ENCODE measurements at places on chromosomes 3 and 15. TPM values are rescaled to one million over a fixed set of nuclear protein-coding genes. Genes with fewer than 3 reads are reported as not detected.

- no peak for DNase-seq
- H3K27ac ChIP-seq = no peak overlapping the region
- no peak overlapping the region for H3K4me3 ChIP-seq
- no peaks in the 10 kb centered on the region for H3K27me3 ChIP-seq
Observed at GRCh38 chr3:77079988-77080610, 40.2 kb downstream of the ROBO2 start.

DNA sequence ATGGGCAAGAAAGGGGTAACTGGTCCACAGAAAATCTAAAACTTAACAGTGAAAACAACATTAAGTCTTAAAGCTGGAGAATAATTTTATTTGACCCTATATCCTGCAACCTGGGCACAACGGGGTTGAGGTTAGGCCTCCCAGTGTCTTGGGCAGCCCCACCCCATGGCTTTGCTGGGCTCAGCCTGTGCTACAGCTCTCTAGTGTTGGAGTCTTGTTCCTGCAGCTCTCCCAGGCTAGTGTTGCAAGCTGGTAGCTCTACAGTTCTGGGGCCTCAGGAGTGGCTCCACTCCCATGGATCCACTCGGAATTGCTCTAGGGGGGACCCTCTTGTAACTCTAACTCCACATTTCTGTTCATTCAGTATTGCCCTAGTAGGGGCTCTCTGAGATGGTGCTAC, 24.9 kb upstream of the GNB4 start:
- no peaks in the 10 kb centered on the region for H3K36me3 ChIP-seq
- H3K4me3 ChIP-seq = no peak overlapping the region
- no peaks in the 10 kb centered on the region for H3K27me3 ChIP-seq
- no peak for DNase-seq

GRCh38 chr3:102301155-102301880, 133.5 kb upstream of the ZPLD1 start:
- H3K27ac ChIP-seq = no peak overlapping the region
- H3K27me3 ChIP-seq = no peaks in the 10 kb centered on the region
- DNase-seq = no peak
- peaks cover 22% of the 10 kb centered on the region for H3K4me1 ChIP-seq

DNA sequence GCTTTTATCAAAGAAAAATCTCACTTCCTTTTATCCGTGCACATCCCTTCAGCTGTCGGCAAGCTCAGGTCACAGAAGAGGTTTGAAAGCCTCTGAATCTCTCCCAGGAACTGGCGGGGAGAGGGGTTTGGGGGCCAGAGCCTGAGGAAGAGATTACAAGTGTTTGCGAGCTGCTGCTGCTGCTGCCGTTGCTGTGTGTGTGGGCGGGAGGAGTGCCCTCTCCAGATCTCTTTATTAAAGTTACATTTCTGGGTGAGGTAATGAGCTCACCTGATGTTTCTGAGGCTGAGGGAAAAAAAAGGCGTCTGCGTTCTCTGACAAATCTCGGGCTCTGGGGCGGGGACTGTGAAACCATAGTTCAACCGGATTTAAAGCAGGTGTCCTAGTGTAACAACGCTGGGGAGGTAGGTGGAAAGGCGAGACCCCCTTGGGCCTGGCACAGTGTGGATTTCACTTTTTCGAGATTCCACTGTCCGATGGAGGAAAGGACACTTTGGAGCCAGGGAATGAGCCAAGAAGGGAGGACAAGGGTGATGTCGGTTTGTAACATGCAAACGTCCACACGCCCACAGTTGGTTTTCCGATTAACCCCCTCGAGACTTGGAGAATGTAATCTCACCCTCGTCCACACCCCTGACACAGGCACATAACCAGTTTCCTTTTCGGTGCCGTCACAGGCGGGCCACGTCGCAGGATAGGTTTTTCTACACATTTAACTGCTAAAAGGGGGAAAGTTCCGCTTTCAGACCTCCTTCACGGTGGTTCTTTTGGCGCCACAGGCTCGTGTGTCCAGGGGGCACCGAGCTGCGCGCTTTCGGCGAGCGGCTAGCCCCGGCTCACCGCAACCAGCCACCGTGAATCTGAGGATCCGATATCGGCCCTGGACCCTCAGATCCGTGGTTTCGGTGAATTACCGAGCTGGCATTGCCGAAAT, 2.1 kb downstream of the ALCAM start:
- H3K27me3 ChIP-seq = peaks cover 19% of the 10 kb centered on the region
- peak overlapping the region; percentile 86 for H3K4me3 ChIP-seq
- DNase-seq = peak; percentile 13
- H3K4me1 ChIP-seq = peaks cover 34% of the 10 kb centered on the region

GRCh38 chr3:7282988-7283387, 422.1 kb downstream of the GRM7 start:
- H3K27me3 ChIP-seq = no peaks in the 10 kb centered on the region
- no peak overlapping the region for H3K27ac ChIP-seq
- no peak overlapping the region for H3K4me3 ChIP-seq

DNA sequence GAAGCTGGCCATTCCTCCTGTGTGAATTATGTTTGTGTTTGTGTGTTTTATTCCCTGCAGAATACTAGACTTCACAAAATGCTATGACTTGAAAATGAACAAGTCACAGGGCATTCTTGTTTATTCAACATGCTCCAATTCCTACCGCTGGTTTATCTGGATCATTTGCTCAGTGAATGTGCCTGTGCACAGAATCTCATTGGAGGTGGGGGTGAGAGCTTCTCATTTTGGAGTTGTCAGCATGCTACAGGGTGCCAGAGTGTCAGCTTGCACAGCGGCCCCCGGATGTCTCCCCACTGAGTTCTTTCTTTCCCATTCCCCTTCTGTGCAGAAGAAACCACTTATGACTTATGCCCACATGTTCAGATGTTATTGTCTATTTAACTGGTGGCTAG, 428.7 kb downstream of the ROBO2 start:
- peaks cover 13% of the 10 kb centered on the region for H3K4me1 ChIP-seq
- H3K36me3 ChIP-seq = peaks cover 7% of the 10 kb centered on the region
- DNase-seq = no peak
- no peak overlapping the region for H3K27ac ChIP-seq
- H3K27me3 ChIP-seq = no peaks in the 10 kb centered on the region

GRCh38 chr15:101506491-101506890, 17.0 kb upstream of the PCSK6 start:
- peaks cover 4% of the 10 kb centered on the region for H3K4me1 ChIP-seq
- H3K27me3 ChIP-seq = peaks cover 13% of the 10 kb centered on the region
- H3K27ac ChIP-seq = no peak overlapping the region
- DNase-seq = no peak
- H3K4me3 ChIP-seq = no peak overlapping the region

DNA sequence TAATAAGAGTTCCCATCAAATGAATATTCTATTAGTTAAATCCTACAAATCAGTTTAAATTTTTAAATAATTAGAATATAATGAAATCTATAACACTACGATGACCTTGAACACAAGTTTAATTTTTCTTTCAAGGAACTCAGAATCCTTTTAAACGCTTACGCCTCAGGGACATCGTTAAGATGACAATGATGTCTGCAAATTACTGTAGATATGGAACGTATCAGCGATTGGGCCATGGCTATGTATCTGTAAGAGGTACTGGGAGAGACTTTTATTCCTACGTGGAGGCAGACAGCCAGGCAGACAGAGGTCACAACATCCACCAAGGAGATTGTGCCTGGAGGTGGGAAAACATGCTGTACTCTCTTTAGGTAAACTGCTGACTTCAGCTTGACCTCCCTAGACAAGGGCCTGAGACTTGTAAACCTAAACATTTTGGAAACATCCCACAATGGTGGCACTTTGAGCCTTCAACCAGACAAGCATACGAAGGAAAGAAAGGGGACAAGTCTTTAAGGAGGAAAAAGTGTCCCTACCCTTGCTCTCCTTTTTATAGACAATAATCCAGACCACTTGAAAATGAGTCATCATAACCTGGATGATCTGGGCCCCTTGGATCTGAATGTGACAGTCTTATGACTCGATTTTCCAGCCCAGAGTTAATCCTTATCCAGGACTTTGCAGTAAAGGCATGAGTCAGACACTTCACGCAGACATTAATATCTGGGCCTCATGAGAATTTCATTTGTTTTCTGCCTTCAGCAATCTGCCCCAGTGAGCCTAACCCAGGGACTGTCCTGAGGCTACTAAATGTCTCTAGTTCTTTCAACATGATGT, 6.8 kb upstream of the LDHAL6B start:
- H3K4me3 ChIP-seq = no peak overlapping the region
- no peaks in the 10 kb centered on the region for H3K4me1 ChIP-seq
- DNase-seq = no peak
- H3K27ac ChIP-seq = no peak overlapping the region
- H3K36me3 ChIP-seq = peaks cover 3% of the 10 kb centered on the region

GRCh38 chr3:139128803-139129202, 84.1 kb upstream of the PRR23C start:
- DNase-seq = no peak
- no peaks in the 10 kb centered on the region for H3K36me3 ChIP-seq
- peaks cover 19% of the 10 kb centered on the region for H3K27me3 ChIP-seq
- no peaks in the 10 kb centered on the region for H3K4me1 ChIP-seq
- H3K4me3 ChIP-seq = no peak overlapping the region

DNA sequence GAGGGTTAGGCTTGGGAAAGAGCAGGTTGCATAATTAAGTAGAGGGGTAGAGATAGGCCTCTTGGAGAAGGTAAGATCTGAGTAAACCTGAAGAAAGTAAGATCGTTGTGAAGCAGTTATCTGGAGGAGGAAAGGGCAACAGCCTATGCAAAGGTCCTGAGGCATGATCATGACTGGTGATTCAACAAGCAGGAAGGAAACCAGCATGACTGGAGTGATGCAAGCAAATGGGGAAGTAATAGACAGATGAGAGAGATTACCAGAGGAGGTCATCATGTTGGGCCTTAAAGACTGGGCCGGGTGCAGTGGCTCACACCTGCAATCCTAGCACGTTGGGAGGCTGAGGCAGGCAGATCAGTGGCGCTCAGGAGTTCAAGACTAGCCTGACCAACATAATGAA, 360.2 kb downstream of the EPHB1 start:
- H3K27ac ChIP-seq = no peak overlapping the region
- H3K27me3 ChIP-seq = peaks cover 12% of the 10 kb centered on the region

- H3K27me3 ChIP-seq = no peaks in the 10 kb centered on the region
- peak overlapping the region; percentile 67 for H3K4me3 ChIP-seq
- peaks cover 12% of the 10 kb centered on the region for H3K4me1 ChIP-seq
- peak overlapping the region; percentile 75 for H3K27ac ChIP-seq
- peak; percentile 89 for DNase-seq
Observed at GRCh38 chr3:51669241-51670052, 1.6 kb upstream of the TEX264 start.

GRCh38 chr3:17050071-17050470, 165.3 kb downstream of the PLCL2 start:
- no peaks in the 10 kb centered on the region for H3K4me1 ChIP-seq
- H3K36me3 ChIP-seq = peaks cover 4% of the 10 kb centered on the region
- H3K27me3 ChIP-seq = no peaks in the 10 kb centered on the region
- no peak for DNase-seq
- no peak overlapping the region for H3K4me3 ChIP-seq
- no peak overlapping the region for H3K27ac ChIP-seq

GRCh38 chr15:38551720-38552648, 12.6 kb downstream of the RASGRP1 start:
- peaks cover 29% of the 10 kb centered on the region for H3K4me1 ChIP-seq
- no peaks in the 10 kb centered on the region for H3K36me3 ChIP-seq
- H3K4me3 ChIP-seq = no peak overlapping the region

GRCh38 chr15:57875347-57875746, 168.8 kb downstream of the POLR2M start:
- H3K4me1 ChIP-seq = peaks cover 3% of the 10 kb centered on the region
- H3K27me3 ChIP-seq = peaks cover 8% of the 10 kb centered on the region
- H3K4me3 ChIP-seq = no peak overlapping the region
- H3K27ac ChIP-seq = no peak overlapping the region

DNA sequence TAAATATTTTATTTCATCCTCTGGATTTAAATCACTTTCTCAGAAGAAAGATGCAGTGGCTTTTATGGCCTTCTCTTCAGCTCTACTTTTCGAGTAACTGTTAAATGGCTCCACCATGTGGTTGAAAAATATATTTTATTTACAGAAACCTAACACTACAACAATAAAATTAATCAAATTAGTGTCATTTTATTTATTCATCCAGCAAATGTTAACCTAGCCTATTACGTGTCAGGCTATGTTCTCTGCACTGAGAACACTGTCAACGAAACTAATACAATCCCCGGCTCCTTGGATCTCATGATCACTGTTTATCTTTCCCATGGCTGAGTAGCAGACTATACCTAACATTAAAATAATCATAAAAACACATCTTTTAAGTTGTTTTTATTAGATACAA, 148.0 kb upstream of the OSTN start:
- peaks cover 1% of the 10 kb centered on the region for H3K4me1 ChIP-seq
- no peaks in the 10 kb centered on the region for H3K27me3 ChIP-seq
- no peak for DNase-seq
- no peak overlapping the region for H3K4me3 ChIP-seq
- no peaks in the 10 kb centered on the region for H3K36me3 ChIP-seq
- no peak overlapping the region for H3K27ac ChIP-seq

DNA sequence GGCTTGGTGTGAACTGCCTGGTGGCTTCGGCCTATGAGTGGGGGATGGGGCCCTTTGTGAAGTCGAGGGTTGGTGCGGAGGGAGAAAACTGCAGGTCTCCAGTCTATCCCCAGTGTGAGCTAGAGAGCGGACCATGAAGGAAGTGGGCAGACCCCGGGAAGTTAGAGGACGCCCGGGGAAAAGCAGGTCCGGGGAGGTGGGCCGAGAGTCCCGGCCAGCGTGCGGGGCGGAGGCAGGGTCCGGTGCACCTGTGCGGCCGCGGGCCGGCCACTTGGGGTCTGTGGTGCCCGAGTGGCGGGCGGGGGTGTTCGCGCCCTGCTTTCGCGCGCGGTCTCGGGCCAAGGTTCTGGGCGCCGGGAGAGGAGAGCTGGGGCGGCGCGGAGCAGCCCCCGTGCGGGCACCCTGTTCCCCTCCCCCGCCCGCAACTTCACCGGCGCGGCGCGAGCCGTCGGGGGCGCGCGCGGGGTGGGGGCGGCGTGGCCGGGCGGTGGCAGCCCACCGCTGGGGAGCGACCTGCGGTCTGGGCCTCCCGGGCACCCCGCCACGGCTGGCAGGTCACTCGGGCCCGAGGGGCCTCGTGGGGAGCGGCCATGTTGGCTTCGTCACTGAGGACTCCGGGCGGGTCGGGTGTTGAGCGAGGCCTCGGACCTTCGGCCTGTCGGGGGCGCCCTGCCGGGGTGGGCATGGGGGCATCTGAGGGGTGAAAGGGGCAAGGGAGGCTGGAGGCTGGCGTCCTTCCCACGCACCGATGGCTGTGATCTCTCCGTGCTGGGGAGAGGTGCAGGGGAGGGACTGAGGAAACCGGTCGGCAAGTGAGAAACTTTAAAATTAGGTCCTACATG, 4.8 kb downstream of the UBE2E1 start:
- H3K27ac ChIP-seq = peak overlapping the region; percentile 99
- no peaks in the 10 kb centered on the region for H3K27me3 ChIP-seq
- H3K4me1 ChIP-seq = peaks cover 46% of the 10 kb centered on the region
- DNase-seq = peak; percentile 53

Gene TTC23
- 23.0 TPM for total RNA-seq

Gene SI
- 2.0 TPM for total RNA-seq

Gene WNT7A
- total RNA-seq = not detected

Gene UBA7
- total RNA-seq = 2.2 TPM

Gene ESYT3
- total RNA-seq = 3.5 TPM

Gene PLSCR2
- total RNA-seq = 0.44 TPM
